Fibroblast of skin of right biceps (primary cell): ENCODE measurements at places on chromosomes 2 and 18.

DNA sequence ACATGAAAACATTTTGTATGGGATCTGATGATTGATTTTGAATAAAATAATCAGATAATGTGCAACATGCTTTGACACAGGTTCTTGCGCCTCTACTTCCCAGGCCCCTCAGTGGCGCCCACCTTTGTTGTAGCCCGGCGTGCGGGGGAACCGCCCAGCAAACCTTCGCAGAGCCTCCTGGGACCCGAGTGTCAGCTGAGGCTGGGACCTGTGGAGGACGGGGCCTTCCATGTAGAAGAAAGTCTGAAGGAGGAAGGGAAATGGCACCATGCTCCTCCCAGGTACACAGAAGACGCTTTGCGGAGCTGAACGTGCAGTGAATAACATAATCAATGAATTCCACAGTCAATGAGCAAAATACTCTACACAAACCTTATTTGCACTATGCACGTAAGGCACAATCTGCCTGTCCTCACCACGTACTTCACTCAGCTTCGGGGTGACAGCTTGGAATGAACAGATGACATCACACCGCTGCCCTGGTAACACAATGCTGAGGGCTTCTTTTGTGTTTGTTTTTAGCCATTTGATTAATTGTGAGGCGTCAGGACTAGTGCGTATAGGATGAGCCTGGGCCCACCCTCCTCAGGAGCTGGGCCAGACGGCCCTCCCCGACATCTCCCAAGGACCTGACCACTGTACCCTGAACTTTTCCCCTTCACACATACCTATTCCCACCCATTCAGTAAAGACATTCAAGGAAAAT lies 78.1 kb downstream of the TWIST2 start:
- DNase-seq, result no peak

- DNase-seq, result peak; percentile 24
Observed at GRCh38 chr2:134866498-134867099, 28.2 kb downstream of the ACMSD start.

DNA sequence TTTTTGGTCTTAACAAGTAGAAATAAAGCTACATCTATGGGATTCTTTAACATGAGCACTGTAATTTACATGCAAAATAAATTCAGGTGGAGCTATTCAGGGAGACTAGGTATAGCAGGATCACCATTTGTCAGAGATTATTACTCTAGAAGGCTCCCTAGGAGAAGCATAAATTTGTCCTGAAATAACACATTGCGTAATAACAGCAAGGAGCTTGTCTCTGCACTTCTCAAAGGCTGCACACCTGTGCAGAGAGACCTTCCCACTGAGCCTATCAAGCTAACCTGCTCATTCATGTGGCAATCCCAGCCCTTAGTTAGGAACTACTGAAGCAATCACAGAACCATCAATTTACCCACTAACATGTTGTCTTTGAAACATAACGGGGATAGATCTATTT lies 437.4 kb upstream of the MC4R start:
- no peak for DNase-seq

DNA sequence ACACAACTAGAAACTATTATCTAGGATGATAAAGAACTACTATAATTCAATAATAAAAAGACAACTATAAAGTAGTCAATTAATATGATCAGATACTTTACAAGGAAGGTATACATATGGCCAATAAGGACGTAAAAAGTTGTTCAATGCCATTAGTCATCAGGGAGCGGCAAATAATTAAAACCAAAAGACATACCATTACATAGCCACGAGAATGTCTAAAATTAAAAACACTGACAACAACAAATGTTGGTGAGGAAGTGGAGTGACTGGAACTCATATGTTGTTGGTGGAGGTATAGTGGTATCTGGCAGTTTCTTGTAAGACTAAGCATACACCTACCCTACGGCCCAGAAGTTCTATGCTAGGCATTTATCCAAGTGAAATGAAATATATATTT lies 152.4 kb downstream of the MTCL1 start:
- no peak for DNase-seq

GRCh38 chr2:237490009-237490711 lies 3.1 kb downstream of the MLPH start:
- no peak for DNase-seq

DNA sequence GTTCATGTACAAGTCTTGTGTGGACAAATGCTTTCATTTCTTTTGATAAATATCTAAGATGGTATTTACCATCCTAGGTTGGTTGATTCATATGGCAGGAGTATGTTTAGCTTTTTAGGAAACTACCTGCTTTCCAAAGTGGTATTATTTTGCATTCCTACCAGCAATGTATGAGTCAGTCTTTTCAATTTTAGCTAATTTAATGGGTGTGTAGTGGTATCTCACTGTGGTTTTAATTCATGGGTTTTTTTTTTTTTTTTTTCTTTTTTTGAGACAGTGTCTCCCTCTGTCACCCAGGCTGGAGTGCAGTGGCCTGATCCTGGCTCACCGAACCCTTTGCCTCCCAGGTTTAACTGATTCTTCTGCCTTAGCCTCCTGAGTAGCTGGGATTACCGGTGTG lies 4.2 kb downstream of the ZNF512 start:
- DNase-seq, result no peak

DNA sequence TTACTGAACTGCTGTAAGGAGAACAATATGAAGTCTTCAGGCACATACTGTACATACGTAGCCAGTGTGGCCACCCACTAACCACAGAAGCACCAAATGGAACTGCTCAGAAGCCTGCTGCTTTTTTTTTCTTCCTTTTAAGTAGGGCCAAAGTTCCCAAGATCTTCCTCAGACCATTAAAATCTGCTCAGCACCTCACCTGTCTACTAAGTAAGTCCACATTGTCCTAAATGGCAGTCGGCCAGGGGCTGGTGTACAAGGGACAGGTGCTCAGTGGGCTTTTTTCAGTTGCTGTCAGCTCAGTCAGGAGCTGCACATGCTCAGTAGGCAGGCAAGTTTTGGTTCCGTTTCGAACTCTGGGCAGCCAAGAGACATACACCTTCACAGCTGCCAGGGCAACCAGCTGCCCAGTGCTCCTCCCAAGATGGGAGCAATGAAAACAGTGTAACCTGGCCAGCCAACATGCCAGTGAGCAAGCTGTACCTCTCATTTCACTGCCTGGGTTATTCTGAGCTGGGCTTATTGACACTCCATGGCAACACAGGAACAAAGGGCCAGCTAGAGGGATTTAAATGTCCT lies 86.1 kb downstream of the ACVR1 start:
- no peak for DNase-seq

- peak; percentile 63 for DNase-seq
Observed at GRCh38 chr2:42930025-42930581, 137.7 kb upstream of the HAAO start.

DNA sequence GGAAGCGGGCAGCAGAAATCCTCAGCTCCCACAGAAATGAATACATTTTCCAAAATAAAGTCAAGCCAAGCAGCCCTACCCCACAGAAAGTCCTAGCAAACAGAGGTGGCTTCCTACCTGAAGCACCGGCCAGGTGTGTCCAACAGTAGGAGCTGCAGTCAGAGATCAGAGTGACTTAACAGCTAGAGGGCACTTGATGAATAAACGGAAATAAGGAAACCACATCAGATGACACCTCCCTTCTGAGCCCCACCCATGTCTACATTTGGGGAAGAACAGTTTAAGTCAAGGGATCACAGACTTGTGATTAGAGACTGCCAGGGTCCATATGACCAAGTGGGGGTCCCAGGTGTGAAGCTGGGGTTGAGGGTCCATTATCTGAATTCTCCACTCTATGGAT lies at the start of gene CXCR1:
Gene CXCR1 (minus strand): TSS at position 172 of the 400 bp plus-strand sequence. CDS start 1,751 bp downstream, outside the sequence.
- no peak for DNase-seq

DNA sequence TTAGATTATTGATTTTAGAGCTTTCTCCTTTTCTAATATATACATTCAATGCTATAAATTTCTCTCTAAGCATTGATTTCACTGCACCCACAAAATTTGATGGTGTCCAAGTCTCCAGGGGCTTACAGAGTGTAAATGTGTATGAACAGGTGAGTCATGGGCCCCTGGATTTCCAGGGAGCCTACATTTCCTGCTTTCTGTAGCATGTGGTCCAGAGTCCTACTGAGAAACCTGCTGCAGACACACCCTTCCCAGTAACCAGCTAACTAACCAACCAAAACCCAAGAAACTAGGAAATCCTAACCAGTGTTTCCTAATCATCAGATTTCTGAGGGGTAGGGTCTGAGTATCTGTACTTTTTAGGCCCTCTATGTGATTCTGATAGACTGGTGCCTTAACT lies 39.5 kb upstream of the TANC1 start:
- no peak for DNase-seq

- DNase-seq, result no peak
Observed at GRCh38 chr2:167908786-167909185, 338.6 kb downstream of the STK39 start.

DNA sequence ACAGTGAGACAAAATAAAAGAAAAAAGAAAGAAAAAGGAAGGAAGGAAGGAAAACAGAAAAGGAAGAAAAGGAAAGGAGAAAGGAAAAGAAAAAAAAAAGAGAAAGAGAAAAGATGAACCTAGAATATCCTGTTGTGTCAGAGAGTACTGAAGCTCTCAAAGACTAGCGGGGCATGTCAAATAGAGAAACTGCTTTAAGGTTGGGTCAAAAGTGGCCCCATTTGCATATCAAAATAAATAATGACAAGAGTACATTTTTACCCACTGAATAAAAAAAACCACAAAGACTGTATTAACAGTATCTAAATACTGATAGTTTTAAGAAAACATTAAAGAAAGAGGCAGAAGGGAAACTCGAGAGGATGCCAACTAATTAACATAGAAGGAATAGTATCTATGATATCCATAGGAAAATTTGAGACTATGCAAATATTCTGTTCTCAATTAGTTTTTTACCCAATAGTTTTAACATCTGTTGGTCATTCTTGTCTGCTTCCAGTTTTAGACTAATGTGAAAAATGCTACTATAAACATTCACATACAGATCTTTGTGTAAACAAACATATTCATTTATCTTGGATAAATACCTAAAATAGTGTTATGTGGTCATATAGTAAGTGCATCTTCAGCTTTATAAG lies 53.2 kb downstream of the SFXN5 start:
- peak; percentile 16 for DNase-seq

GRCh38 chr18:48991676-48992075 lies 40.9 kb upstream of the SMAD7 start:
- DNase-seq, result no peak

DNA sequence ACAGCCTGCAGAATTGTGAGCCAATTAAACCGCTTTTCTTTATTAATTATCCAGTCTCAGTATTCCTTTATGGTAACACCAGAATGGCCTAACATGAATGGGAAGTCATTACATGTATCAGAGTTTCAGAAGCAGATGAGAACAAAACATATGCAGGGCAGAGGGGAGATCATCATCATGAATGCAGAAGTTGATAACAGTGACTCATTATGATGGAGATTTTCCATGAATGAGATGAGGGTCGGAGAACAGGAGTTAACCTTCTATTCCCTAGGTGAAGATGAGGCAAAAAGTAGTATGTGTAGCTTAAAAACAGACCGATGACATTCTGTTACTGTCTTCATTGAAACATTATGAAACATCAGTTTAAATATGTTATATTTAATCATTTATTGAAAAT lies 59.5 kb upstream of the PPM1B start:
- DNase-seq, result no peak

- no peak for DNase-seq
Observed at GRCh38 chr2:9416267-9416961, 6.9 kb downstream of the ITGB1BP1 start.

- DNase-seq, result no peak
Observed at GRCh38 chr2:42298996-42299754, 61.8 kb downstream of the COX7A2L start.

- DNase-seq, result no peak
Observed at GRCh38 chr18:41829647-41830516, 125.2 kb upstream of the PIK3C3 start.

DNA sequence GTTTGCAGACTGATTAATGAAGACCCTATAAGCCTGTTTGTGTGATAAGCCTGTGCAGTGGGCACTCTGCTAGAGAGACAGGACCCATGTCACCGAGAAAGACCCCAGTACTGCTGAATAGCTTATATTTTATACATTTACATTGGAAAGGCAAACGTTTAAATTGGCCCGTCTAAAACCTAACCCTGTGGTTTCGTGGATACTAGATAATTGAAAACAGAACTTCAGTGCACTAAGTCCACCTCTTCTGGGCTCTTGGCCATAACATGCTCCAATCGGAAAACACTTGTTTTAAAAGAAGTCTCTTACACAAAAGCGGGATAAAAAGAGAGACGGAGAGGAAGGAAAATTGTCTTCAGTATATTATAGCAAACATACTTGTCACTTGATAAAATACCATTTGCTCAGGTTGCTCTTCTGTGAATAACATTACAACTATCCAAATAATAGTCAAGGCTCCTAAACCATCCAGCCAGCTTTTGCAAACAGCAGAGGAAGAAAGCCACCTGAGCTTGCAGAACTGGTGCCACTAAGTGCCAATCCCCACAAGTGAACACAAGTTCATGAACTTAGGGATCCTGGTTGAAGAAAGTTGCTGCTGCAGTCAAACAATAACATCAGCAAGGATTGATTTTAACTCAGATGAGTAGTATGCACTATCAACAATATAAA lies 218.4 kb upstream of the FN1 start:
- peak; percentile 85 for DNase-seq

- DNase-seq, result no peak
Observed at GRCh38 chr2:4914036-4914435, 778.1 kb upstream of the SOX11 start.

DNA sequence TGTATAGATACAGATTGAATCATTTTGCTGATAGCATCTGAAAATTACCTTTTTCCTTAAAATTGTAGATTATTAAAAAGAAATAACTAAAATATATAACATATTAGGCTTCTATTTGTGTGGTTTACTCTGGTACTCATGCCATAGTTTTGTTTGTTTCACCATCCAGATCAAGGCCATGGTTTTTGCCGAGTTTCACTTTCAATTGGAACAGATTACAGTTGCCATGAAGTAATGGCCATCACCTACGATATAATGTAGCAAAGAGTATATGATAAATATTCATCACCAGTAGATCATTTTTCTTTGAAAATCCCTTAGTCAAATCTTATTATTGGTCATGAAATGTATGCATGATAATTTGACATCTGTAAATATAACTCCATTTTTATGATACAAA lies 11.9 kb upstream of the DNAH7 start:
- no peak for DNase-seq

GRCh38 chr2:103805746-103806145 lies 1043.9 kb downstream of the TMEM182 start:
- peak; percentile 25 for DNase-seq

DNA sequence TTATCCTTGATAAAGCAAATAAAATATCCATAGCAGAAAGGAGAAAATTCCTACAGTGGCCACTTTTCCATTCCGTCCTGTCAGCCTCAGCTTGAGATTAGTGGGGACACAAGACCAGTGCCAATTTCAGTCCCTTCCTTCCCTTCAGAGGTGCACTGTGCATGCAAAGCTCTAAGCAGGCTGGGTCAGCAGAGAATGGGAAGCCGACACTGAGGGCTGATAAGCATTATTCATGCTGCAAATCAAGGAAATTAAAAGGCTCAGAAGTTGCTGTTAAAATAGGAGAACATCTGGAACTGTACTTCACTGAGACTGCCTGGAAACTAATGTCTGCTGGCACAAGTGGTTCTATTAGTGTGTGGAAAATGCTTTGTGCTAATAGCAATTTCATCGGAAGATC lies 534.3 kb downstream of the ADCYAP1 start:
- DNase-seq, result no peak
